ENCODE measurements at places on chromosomes 7 and 10.

DNA sequence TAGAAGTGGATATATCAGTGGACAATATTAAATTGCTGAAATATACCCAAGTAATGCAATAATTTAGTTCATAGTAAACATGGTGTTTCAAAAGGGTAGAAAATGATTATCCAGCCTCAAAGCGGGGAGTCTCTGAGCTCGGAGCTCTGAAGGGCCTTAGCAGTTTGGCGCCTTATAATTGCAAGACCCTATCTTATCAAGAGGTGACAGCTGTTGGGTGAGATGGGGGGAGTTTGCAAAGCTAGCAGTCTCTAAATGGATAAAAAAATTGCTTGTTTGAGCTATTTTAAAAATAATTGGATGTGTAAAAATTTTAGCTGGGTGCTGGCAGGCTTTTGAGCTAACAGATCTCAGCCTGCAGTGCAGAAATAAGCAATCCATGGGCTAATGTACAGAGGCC is 219.2 kb downstream of the CCSER2 start:
- DNase-seq: no peak

DNA sequence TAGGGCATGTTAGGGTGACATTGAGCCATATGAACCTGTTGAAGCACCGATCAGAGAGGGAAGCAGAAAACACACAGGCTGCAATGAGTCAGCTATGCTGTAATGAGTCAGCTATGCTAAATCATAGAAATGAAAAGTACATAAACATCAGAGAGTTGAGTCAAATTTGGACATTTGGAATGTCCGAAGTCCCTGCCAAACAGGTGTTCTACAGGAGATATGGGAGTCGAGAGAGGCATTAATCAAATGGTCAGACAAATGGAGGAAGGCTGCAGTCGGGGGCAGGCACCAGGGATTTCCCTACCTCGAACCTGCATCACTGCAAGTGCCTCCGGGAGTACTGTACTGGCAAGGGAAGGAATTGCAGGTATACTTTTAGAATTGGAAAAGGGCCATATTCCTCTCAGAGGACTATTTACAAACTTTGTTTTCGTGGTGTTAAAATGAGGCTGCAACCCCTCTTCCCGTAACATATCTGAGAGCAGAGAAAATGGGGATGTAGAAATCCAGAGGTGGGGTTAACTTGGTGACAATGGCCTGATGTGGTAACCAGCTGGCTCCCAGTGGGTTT is 8.8 kb upstream of the ZC3HAV1 start:
- peak; percentile 17 for DNase-seq

DNA sequence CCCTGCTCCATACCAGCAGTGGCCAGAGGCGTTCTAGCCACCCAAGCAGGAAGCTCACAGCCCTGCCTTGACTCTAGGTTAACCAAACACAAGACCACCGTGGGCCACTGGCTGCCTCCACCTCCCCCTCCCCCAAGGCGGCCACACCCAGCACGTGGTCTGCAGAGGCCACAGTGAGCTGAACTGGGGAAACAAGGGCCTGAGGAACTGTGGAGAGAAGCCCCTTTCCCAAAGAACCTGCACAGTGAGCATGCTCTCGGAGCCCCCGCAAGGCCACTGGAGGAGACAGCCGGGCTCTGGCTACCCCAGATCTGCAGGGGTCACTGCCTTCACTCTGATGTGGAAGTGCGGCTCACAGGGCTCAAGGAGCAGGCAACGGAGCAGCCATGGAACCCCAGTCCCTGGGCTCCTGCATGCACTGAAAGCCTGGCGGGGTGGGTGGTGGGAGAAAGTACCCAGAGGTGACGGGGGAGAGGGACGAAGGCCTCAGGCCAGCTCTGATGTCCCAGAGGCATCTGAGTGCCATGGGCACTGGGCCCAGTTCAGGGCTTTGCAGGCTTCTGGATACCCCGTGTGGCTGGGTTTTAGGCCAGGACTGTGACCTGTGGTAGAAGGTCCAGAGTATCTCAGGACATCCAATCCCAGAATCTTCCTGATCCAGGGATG is 189.2 kb downstream of the EBF3 start:
- no peak for DNase-seq

DNA sequence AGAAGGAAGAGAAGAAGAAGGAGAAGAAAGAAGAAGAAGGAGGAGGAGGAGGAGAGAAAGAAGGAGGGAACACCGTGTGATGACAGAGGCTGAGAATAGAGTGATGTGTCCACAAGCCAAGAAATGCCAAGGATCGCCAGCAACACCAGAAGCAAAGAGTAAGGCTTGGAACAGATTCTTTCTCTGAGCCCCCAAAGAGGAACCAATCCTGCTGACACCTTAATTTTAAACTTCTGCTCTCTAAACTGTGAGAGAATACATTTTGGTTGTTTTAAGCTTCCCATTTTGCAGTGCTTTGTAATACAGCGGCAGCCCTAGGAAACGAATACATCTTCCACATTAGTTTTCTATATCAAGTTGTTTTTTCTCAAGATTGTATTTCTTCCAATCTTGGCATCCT is 13.9 kb upstream of the WNT8B start:
- no peak for DNase-seq

GRCh38 chr10:50420196-50420595 is 168.9 kb upstream of the ASAH2 start:
- no peak for DNase-seq

Data from CD4-positive, alpha-beta T cell treated with Interleukin-4 for 1 hour (primary cell).